ENCODE measurements at places on chromosomes 13 and 19.
A peak's percentile ranks its signal among the peaks of the same experiment; 100 is the strongest.

GRCh38 chr13:71260246-71260645 lies 606.8 kb downstream of the DACH1 start:
- DNase-seq, result no peak

DNA sequence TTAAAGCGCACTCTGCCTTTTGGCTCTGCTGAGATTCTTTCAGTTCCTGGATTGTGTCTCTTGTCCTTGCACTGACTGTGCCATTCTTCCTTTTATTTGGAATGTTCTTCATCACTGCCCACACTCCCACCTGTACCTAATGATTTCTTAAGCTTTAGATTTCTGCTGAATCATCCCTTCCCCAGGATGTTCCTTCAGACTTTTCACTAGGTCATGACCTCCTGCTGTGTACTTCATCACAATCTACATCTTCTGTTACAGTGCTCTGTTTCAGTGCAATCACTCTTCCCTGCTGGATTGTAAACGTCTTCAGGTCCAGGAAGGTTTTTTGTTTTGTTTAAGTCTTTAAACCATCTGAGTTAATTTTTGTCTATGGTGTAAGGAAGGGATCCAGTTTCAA lies 281.0 kb downstream of the ATP8A2 start:
- DNase-seq, result no peak

DNA sequence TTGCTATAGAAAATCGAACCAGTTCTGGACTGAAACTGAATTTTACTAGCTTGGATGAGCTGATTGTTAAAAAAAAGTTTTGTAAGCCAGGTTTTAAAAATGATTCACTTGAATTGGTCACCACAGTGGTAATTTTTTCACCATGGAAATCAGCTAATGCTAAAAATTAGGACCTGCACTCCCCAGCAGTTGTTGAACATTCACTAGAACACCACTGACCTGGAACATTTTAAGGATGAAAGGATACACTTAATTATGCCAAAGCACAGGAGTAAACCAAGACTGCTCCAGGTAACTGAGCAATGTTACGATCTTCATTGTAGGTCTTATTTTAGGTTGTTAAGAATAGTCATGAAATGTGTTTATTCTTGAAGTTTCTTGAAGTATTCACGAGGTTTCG lies 1342.6 kb upstream of the SPRY2 start:
- no peak for DNase-seq

DNA sequence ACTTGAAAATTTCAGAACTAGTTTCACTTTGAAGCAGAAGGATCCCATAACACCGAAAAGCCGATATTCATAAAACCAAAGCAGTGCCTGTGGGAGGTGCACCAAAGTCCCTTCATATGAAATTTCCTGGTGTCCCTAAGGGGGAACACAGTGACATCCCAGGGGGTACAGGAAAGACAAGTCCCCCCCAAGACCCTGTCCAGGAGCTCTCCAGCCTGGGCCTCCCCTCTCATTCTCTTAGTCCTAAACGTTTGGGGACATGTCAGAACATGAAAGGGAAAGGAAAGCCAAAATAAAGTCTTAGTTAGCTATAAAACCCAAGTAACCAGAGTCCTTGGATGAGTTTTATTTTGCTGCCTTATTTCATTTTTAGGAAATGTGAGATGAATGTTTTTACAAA lies 56.6 kb downstream of the MRPL57 start:
- no peak for DNase-seq

GRCh38 chr13:107715496-107715895 lies 499.8 kb downstream of the LIG4 start:
- DNase-seq, result no peak

DNA sequence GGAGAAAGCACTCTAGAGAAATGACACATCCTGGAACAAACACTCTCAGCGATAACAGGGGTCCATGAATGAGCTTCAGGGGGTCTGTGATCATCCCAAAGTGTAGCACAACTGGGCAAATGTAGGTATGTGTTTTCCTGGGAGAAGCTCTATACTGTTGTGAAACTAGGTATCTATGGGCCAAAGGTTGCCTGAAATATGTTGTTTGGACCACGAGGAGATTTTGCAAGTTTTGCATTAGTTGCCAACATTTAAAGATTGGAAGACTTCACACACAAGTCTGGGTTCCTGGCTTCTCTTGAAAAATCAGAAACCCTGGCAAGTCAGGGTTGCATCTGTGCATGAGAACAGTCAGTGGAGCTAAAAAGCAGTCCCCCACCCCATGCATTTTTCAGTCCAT lies 26.7 kb upstream of the POU2F2 start:
- DNase-seq, result no peak

DNA sequence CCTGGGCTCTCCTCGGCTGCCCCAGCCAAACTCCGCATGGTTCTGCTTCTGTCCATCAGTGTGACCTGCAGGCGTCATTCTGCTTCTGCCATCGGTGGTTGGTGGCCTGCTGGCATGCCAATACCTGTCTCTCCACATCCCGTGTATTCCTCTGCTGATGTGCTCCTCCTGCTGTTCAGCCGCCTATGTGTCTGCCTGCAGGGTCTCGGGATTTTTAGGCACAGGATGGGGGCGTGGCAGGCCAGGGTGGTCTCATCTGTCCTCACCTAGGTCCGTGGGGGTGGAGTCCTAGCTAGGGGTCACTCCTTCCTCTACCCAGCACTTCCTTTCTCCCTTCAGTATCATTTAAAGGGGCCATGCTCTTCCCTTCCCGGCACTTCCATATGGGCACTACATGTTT lies 33.0 kb upstream of the SGCG start:
- DNase-seq, result no peak

DNA sequence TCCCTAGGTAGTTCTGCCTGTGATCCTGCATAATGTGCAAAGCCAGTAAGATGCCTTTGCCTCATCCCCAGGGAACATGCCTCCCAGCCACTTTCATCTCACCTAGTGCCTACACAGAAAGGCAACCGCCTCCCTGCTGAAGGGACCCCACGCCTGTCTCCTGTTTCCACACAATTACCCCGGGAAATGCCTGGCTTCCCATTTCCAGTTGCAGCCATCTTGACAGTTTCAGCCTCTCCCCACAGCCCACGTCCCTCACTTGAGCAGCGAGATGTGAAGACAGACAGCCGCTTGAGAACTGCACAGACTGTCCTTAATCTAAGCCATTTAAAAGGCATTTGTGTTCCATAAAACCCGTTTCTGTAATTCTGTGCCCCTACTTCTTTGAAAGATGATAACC lies 4.7 kb upstream of the UQCRFS1 start:
- DNase-seq, result no peak

DNA sequence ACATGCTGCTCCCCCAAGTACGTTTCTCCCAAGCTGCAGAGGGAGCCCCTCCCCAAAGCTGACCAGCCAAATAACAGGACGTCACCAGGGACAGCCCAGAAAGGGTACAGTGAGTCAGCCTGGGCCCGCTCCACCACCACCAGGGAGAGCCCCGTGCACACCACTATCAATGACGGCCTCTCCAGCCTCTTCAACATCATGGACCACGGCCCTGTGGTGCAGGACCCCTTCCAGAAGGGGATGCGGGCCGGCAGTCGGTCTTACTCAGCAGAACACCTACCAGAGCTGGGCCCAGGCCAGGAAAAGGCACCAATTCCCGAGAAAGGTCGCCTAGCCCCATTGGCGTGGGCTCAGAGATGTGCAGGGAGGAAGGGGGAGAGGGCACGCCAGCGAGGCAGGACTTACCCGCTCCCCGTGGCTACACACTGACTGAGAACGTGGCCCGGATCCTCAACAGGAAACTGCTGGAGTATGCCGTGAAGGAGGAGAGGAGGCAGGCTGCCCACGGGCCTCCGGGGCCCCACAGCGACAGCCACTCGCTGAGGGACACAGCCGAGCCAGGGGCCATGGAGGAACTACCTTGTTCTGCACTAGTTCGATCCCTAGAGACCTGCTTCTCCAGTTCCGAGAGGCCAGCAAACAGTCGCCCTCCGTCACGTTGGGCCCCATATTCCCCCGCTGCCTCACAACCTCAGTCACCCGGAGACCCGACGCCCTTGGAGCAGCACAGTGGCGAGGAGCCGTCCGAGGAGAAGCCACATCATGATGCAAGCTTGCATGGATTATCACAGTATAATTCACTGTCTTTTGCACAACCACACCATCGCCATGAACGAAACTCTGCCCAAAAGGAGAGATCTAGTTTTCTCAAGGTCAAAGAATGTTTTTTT lies 815.9 kb upstream of the KLHL1 start:
- DNase-seq, result no peak

- DNase-seq, result no peak
Measured at GRCh38 chr13:65600702-65601101, 1629.4 kb downstream of the PCDH9 start.

DNA sequence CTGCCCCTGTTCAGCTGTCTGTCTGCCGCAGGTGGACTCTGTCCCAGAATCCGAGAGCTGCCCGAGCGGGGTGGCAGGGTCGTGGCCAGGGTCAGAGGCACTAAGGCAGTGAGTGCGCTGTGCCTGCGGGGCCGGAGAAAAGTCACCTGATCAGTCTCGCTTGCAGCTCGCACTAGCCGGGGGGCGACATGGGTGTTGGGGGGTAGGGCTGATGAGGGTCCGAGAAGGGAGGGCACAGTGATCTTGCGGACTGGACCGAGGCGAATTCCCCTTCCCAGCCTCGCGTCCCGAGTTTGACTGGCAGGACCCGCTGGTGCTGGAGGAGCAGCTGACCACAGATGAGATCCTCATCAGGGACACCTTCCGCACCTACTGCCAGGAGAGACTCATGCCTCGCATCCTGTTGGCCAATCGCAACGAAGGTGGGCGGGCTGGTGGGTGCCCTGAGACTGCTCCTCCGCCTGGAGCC lies 627 bp downstream of the GCDH start:
- no peak for DNase-seq

DNA sequence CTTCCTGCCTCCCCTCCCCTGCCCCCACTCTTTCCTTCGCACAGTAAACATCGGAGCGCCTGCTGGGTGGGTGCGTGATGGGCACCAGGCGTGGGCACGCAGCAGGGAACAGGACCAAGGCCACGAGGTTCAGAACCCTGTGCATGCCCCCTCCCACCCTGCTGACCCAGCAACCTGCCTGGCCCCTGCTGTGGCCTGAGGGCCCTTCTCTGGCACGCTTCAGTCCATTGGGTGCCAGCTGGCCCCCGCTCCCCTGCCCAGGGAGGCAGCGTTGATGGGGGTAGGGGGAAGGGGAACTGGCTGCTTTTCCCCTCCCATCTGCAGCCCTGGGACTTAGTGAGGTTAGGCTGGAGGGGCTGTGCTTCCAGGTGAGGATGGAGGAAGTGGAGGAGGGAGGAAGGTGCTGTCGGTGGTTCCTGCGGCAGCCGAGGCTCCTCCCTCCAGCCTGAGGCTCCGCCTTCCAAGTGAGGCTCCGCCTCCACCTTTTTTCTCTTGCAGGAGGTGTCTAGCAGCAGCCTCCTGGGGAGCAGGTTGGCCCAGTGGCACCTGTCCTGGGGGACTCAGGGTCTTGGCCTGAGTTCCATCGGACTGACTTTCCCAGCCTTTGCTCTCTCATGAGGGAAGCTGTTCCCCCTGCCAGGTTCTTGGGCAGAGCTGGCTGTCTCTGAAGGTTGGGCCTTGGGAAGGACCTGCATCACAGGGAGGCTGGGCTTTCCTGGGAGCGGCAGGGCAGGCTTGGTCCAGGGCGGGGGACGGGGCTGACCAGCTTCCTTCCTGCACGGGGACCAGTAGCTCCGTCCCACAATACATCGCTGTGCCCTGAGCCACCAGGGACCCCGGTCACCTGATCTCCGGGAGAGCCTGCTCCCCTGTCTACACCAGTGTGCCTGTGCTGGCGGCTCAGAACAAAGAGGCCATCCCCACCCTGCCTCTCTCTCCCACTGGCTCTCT lies 7.3 kb downstream of the PIAS4 start:
- peak; percentile 14 for DNase-seq

GRCh38 chr13:24865163-24865953 lies 101.4 kb downstream of the RNF17 start:
- DNase-seq, result no peak

- no peak for DNase-seq
Measured at GRCh38 chr13:61277586-61278276, 137.9 kb downstream of the PCDH20 start.

DNA sequence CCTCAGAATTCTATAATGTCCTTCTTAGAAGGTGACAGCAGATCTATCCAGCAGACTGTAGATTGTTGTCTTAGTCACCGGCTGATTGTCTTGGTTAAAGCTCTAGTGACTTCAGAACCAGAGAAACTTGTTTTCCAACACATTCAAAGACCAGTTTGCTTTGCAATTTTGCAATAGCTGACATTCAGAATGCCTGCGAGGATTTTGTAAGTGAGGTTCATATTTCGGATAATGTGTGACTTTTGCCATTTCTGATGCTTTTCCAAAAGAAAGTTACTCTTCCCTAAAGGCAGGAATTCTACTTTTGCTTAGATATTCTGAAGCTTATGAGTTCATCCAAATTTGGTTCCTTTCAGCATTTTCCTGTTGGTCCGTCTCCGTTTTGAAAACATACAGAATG lies 13.2 kb downstream of the SPINT2 start:
- DNase-seq, result no peak

GRCh38 chr19:50520822-50521465 lies 7.2 kb upstream of the ASPDH start:
- no peak for DNase-seq

DNA sequence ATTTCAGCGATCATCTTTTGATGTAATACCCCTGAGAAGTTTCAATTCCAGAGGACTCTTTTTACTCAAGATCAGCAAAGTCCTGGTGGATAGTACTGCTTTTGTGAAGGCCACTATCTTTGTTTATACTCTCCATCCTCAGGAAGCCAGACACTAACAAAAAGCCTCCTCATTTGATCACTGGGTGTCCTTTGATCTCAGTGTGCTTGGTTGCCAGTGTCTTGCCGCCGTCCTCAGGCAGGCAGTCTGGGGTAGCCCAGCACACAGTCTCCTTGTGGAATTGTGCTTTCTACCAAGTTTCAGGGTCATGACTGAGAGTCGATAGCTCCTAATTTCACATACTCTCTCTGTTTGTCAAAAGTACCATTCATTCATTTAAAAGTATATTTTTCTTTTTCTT lies 762.2 kb downstream of the EFNB2 start:
- no peak for DNase-seq

DNA sequence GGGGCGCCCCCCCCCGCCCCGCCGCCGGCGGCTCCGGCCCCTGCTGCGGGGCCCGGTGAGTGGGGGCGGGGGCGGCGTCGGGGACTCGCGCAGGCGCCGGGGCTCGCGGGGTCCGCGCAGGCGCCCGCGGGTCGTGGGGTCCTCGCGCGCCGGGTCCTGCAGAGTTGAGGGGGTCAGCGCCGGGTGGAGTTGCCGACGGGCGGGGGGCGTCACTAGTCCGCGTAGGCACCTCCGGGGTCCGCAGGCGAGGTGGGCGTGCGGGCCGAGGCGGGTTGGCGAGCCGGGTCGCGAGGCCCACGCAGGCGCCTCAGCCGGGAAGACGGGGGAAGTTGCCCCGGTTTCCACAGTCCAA lies 365 bp downstream of the PPP6R1 start:
- peak; percentile 41 for DNase-seq

GRCh38 chr19:49642492-49643035 lies 555 bp downstream of the SCAF1 start:
- DNase-seq, result no peak

- DNase-seq, result no peak
Measured at GRCh38 chr19:50478901-50479715, 2.5 kb upstream of the GARIN5A start.
